Stimulated activated memory B cell treated with anti-CD40 and anti-IgM and Interleukin-4, amounts not matched to agents 10 μg/mL and 1 μg/mL and 100 μg/mL, for 72 hours (primary cell): ENCODE measurements at places on chromosomes 6 and 20.
A peak's percentile ranks its signal among the peaks of the same experiment; 100 is the strongest.

GRCh38 chr6:144580039-144580438 lies 294.9 kb downstream of the UTRN start:
- no peak for ATAC-seq

DNA sequence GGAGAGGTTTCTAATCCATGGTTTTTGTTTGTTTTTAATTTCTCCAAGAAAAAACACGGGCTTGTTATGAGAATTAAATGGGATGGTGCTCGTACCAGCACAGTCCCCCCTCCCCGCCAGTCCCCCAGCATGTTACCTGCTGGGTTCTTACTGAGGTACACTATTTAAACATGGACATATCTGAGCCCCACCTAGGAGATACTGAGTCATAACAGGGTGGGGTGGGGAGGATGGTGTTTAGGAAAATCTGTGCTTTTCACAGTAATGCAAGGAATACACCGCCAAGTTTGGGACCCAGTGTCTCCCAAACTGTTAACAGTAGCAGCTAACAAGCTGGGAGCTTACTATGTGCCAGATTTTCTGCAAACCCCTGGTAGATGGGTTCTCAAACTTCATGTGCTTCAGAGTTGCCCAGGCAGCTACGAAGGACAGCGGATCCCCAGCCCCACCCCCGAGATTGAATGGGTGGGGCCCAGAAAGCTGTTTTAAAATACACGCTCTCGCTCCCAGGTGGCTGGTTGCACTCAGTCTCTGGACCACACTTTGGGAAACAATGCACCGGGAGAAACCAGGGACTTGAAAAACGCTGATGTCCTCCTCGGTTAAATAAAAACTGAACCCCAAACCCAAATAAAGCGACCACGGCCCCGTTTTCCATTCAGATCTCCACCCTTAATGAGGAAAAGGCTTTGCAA lies 995 bp downstream of the ZFP64 start:
- peak; percentile 47 for ATAC-seq

- ATAC-seq, result peak; percentile 40
Measured at GRCh38 chr20:37346535-37347346, 801 bp downstream of the SRC start.

DNA sequence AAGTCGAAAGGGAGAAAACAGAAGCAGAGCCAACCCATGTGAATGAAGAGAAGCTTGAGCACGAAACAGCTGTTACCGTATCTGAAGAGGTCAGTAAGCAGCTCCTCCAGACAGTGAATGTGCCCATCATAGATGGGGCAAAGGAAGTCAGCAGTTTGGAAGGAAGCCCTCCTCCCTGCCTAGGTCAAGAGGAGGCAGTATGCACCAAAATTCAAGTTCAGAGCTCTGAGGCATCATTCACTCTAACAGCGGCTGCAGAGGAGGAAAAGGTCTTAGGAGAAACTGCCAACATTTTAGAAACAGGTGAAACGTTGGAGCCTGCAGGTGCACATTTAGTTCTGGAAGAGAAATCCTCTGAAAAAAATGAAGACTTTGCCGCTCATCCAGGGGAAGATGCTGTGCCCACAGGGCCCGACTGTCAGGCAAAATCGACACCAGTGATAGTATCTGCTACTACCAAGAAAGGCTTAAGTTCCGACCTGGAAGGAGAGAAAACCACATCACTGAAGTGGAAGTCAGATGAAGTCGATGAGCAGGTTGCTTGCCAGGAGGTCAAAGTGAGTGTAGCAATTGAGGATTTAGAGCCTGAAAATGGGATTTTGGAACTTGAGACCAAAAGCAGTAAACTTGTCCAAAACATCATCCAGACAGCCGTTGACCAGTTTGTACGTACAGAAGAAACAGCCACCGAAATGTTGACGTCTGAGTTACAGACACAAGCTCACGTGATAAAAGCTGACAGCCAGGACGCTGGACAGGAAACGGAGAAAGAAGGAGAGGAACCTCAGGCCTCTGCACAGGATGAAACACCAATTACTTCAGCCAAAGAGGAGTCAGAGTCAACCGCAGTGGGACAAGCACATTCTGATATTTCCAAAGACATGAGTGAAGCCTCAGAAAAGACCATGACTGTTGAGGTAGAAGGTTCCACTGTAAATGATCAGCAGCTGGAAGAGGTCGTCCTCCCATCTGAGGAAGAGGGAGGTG lies 38.7 kb downstream of the ZBTB2 start:
- ATAC-seq, result no peak

- no peak for ATAC-seq
Measured at GRCh38 chr6:46324706-46325105, 153.9 kb upstream of the ENPP5 start.
